ENCODE measurements at places on chromosomes 6 and 20.

DNA sequence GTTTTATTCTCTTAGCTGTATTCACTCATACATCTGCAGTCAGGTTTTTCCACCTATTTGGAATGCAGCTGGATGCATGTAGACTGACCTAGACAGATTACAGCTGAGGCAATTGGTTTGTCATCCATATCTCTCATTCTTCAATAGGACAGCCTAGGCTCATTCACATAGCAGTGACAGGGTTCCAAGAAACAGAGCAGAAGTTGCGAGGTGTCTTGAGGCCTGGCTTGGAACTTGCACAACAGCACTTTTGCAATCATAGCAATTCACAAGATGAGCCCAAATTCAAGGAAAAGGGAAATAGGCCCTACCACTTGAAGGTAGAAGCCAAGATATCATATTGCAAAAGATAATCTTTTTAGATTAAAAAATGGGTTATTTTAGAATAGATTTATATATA is 508.9 kb upstream of the JAG1 start:
- no peak for DNase-seq

- DNase-seq = no peak
Observed at GRCh38 chr6:106858653-106859092, 115.9 kb downstream of the CD24 start.

GRCh38 chr6:100658486-100658885 is 193.8 kb upstream of the SIM1 start:
- DNase-seq = no peak

GRCh38 chr6:166738386-166739116 is 111.5 kb upstream of the RPS6KA2 start:
- DNase-seq = no peak

GRCh38 chr6:165808021-165808420 is 145.0 kb upstream of the PDE10A start:
- no peak for DNase-seq

DNA sequence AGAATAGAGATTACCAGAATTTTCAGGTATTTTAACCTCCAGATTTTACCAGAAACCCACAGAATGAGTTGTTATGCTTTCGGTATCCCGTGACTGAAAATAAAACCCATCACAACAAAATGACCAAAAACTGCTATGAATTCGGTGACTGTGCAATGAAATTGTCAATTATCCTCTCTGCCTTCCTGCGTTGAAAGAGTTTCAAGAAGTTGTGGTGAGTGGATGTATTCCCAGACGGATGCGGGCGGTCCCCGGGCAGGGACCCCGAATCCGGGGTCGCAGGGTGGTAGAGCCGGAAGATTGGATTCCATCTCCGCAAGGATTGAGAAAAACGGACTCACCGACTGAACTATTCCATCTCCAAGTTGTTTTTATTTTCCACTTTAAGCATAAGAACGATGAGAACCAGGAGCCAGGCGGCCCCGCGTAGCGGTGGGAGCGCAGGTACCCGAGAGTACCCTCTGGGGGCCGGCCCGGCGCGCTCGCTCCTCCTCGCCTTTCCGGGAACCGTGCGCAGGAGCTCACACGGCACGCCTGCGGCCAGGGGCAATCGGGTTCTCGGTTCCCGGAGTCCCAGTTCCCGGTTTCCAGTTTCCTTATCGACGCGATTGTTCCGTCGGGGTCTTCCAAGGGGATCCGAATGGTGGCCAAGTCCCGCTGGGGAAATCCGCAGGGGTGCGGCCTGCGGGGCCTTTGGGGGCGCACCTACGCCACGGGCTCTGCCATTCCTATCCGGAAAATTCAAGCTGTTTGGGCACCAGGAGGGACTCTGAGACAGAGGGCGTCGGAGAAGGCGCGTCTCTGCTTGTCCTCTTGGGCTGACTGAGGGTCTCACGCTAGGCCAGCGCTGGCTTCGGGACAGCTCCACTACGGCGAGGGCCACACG is 104.9 kb upstream of the PRDM1 start:
- DNase-seq = no peak

DNA sequence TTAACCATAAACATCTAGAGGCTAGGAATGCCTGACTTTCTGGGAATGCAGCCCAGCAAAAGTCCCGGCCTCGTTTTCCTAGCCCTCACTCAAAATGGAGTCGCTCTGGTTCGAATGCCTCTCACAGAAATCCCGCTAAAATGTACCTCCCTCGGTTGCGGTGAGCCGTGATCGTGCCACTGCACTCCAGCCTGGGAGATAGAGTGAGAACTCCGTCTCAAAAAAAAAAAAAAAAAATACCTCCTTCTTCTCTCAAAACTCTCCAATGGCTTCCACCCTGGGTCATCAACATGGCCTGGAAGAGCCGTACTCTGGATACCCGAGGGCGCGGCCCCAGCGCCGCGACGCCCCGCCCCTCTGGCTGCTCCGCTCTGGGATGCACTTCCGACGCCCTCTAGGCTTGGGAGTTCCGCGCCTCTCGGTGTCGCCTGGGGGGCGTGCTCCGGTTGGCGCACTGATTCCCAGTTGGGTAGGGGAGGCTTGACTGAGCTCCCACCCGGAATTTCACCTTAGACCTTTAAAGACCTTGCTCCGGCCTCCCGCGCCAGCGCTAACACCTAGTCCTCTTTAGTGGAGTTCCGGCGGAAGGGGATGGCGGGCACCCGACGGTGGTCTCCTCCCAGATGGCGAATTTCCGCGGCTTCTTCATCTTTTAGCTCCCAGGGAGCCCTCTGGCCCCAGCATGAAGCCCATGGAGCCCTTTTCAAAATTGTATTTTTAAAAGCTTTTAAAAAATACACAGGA is 12.3 kb downstream of the HMGN4 start:
- no peak for DNase-seq

DNA sequence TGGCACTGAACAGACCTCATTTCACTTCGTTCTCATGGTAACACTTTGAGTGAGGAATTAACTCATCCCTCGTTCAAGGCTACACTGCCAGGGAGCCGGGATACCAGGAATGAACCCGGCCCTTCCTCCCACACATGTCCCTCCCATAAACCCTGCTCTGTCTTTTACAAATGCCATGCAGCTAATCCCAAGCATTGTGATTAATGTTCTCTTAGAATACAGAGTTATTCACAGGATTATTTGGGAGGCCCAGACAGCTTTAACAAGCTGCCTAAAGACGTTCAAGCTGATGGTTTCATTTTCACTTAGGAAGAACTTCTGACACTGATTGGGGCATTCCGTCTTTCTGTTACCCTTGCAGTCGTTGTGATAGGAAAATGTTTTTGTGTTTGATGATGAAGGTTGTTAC is 42.5 kb upstream of the CD83 start:
- DNase-seq = no peak

- no peak for DNase-seq
Observed at GRCh38 chr20:35306931-35307517, 14.8 kb upstream of the FAM83C start.

DNA sequence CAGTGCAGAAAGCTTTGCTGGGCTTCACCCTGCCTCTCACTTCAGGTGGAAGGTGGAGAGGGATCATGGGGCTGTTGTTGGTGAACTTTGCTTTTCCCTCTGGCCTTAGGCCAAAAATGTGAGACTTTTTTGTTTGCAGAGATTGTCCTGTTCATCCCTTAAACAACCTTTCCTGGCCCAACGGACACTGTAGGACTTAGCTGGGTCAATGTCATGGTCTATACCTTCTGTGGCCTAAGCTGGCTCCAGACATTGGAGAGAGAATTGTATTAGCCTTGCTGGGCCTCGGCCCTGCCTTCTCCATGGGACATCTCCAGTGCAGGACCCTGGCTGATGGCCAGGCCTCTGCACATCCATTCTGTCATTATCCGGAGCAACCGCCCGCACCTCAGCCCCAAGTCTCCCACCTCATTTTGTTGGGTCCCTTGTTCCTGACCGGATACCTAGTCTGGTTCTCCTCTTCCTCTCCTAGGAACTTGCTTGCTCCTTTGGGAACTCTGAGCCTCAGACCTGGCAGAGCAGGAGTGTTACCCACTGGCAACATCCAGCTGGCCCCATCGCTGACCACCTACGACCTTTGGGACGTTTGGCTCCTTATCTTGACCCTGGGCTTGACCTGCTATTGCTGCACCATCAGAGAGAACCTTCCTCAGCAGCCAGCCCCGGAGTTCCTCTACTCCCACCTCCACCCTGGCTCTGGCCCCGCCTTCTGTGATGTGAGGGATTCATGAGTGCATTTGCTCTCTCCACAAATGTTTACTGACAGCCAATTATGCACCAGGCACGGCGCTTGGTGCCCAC is 128.2 kb downstream of the BANF2 start:
- DNase-seq = no peak

DNA sequence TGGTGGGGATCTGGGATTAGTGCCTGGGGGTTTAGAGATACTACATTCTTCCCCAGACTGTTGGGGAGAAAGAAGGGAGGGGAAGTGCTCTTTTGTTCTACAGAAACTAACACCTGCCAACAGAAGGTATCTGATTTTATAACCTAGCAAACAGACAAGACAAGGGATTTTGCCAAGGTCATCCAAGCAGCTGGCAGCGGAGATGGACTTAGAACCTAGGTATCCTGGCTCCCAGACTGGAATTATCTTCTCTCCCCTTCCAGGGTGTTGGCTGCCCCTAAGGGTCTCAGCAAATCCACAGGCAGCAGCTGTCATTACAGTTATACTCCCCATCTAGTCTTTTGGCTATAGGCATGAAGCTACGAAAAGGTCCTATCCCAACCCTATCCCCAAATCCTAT is 8.4 kb downstream of the SDC4 start:
- DNase-seq = no peak

DNA sequence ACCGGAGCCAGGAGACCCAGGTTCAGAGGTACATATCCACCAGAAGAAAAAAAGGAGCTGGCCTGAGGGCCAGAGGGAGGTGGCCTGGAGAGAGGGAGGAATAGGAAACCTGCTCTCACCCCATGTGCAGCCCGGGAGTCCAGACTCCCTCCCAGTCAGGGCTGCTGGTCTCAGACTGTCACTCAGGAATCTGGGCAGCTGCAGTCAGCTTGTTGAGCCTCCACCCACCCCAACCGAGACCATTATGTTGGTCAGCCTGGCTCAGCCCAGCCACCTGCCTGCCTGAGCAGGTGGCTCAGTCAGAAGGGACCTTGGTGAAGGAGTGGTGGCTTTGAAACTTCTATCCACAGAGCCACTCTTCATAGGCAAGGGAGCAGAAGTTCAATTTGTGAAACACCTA is 53.3 kb upstream of the EPB41L1 start:
- no peak for DNase-seq

- DNase-seq = no peak
Observed at GRCh38 chr6:111925296-111925695, 52.0 kb upstream of the FYN start.

GRCh38 chr6:79301290-79301689 is 66.8 kb upstream of the HMGN3 start:
- no peak for DNase-seq

DNA sequence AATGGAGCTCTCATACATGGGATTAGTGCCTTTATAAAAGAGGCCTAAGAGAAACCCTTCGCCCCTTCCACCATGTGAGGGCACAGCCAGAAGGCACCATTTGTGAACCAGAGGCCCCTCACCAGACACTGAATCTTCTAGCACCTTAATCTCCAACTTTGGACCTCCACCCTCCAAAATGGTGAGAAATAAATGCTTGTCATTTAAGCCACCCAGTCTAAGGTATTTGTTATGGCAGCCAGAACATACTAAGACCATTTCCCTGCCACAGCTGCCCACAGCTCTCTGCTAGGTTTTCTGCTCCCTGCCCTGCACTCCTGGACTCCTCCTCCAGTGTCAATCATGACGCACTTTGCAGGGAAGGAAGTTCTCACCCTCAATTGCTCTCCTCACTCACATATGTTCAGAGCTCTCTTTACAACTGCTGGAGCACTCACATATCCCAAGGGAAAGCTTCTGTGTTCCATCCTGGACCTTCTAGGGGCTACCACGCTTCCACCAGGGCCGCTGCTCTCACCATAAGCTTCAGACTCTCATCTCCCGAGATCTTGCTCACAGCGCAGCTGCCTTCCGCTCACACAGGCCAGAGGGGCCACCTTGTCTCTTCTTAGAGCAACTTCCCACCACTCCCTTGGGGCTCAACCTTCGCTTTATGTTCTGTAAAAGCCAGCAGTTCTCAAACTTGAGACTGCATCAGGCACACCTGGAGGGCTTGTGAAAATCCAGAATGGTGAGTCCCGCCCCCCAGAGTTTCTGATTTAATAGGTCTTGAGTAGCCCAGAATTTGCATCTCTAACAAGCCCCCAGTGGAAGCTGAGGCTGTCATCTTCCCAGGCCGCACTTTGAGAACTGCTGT is 1.6 kb upstream of the LY86 start:
- DNase-seq = no peak

DNA sequence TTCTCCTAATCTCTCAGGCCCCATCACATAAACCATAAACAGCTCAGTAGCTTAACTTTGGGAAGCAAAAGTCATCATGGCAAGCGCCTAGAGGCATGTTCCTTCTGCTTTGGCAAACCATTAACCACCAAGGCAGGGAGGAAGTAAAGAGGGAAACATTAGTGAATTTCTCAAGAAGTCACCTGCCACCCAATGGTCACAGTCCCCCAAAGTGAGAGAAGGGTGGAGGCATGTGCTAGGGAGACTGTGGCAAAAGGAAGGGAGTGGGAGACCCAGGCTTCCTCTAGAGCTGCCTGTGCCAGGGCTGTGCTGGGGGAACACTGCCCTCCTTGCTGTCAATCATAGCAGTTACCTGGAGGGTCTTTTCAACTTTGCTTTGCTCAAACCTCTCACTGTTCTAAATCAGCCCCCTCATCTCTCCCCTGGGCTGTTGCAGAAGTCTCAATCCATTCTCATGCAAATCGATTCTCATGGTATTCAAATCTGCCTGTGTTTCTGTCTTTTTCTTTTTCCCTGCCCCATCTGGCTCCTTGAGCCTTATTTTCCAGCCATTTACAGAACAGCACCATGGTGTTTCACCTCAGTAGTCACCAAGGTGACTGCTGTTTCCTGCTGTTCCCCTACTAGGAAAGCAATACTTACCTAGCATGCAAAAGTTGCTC is 1.8 kb upstream of the RNF24 start:
- DNase-seq = no peak

DNA sequence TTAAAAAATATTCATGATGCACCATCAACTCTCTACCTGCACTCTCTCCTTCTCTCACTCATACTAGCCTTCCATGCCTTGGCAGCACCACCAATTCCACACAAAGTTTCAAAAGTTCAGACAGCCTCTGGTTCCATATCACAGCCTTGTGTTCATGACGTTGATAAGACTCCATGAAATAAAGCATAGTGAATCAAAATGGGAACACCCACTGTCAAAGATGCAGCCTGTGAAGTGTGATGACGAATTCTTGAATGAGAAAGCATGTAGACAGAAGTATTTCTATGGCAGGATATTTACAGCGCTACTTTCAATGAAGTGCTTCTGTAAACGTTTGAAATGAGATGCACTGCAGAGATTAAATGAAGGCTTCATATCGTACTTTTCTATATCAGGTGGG is 77.3 kb upstream of the FERMT1 start:
- DNase-seq = no peak

GRCh38 chr6:146028851-146029572 is at the start of gene GRM1:
GRM1 (plus strand) TSS chr6:146029062; CDS start chr6:146029518, 456 bp downstream.
- DNase-seq = no peak
